RPMI7951 (cell line): ENCODE measurements at places on chromosomes 12 and 14. TPM values are rescaled to one million over a fixed set of nuclear protein-coding genes. Genes with fewer than 3 reads are reported as not detected.

Gene TIMM9
- total RNA-seq = 60.9 and 68.1 TPM in 2 replicates

Gene C12orf75
- total RNA-seq = 225 and 267 TPM in 2 replicates

Gene SLCO1B3
- not detected in 2 replicates for total RNA-seq

- DNase-seq = no peak
These were observed 3.0 kb downstream of the ERO1A start for GRCh38 chr14:52692248-52692962.

DNA sequence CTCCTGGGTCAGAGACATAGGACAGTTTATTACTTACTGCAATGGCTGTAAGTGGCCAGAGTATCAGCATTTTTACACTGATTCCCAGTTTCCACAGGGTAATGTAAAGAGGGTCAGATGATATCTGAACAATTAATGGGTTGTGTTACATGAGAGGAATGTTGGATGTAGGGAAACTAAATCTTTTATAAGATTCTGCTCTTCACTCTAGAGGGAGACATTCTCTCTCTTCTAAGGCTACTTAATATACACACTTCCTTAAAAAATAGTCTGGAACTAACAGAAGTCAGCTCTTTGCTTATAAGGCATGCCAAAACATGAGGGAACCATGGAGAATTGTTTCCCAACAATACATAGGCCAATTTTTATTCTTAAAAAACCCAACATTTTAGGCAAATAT, 389.8 kb downstream of the ETNK1 start:
- DNase-seq = no peak

GRCh38 chr12:67669934-67670631, 21.5 kb downstream of the DYRK2 start:
- peak; percentile 94 for DNase-seq
